ENCODE measurements at places on chromosomes 3 and 15.

- DNase-seq, result no peak
Measured at GRCh38 chr3:66838704-66839103, 159.4 kb upstream of the KBTBD8 start.

DNA sequence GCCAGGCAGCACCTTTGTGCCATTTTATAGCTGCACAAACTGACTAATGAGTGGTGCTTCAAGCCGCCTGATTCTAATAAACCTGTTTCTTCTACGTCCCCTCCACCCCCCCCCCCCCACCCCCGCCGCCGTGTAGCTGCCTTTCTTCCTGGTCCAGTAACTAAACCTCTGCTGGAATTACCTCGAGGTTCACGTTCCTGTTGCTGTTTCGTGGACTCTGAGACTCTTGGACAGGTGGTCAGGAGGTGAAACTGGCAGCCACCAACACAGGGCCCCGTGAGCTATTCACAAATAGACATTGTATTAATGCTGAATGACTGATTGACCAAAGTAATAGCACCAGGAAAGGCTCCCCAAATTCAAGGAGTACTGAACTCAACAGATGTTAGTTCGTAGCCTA lies 73.9 kb downstream of the TRIM69 start:
- no peak for DNase-seq

- DNase-seq, result no peak
Measured at GRCh38 chr3:197258168-197258755, 40.1 kb downstream of the DLG1 start.

DNA sequence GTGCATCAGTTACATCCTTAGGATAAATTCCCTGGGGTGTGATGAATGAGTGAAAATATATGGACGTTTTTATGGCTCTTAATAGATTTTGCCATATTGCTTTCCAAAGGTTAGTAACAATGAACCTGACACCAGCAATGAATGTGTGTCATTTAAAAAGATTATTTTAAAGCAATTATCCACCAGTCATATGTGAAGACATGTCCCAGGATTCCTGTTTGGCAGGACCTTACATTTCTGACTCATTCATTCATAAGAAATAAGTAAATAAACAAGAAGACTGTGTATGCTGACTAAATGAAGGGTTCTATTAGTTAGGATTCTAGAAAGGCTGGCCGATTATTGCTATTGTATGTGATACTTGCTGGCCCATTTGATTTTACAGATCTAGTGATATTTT lies 201.5 kb downstream of the SOX2 start:
- no peak for DNase-seq

DNA sequence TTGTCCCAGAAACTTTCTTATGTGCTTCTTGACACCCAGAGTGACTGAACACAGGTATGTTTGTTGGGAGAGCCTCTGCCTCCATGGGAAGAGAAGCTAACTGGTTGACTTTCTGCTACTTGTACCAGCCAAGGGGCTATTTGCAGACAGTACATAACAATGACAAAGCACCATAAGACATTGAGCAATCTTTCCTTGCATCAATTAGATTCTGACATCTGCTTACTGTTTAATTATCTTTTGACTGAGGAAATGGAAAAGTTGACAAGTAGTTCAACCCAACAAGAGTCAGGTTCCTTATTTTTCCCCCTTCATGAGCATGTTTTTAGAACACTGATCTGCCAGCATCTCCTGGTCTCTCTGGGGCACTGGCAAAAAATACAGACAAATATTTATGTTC lies 157.7 kb downstream of the RPLP1 start:
- DNase-seq, result no peak

- no peak for DNase-seq
Measured at GRCh38 chr3:101146946-101147345, 153.7 kb upstream of the ABI3BP start.
